ENCODE measurements at places on chromosomes 5 and 9. TPM values are rescaled to one million over a fixed set of nuclear protein-coding genes. Genes with fewer than 3 reads are reported as not detected.

The GFPT2 gene
- total RNA-seq = 60.1 TPM

The GABRA6 gene
- not detected for total RNA-seq

The OLFML2A gene
- 7.1 TPM for total RNA-seq

The PDE6A gene
- not detected for total RNA-seq

The UTP15 gene
- total RNA-seq = 17.0 TPM

The MTX3 gene
- 11.8 TPM for total RNA-seq

The NMUR2 gene
- total RNA-seq = not detected

The MLANA gene
- total RNA-seq = not detected

The SAP30L gene
- total RNA-seq = 40.5 TPM

The KCTD16 gene
- total RNA-seq = 3.3 TPM

The LCN6 gene
- 24.2 TPM for total RNA-seq

The CDKN2A gene
- 2.3 TPM for total RNA-seq

The SMC2 gene
- 6.3 TPM for total RNA-seq

The FBXO38 gene
- total RNA-seq = 51.1 TPM

The SLC6A18 gene
- total RNA-seq = not detected

The FER gene
- total RNA-seq = 54.6 TPM
